ENCODE measurements at places on chromosomes 2 and 18.

DNA sequence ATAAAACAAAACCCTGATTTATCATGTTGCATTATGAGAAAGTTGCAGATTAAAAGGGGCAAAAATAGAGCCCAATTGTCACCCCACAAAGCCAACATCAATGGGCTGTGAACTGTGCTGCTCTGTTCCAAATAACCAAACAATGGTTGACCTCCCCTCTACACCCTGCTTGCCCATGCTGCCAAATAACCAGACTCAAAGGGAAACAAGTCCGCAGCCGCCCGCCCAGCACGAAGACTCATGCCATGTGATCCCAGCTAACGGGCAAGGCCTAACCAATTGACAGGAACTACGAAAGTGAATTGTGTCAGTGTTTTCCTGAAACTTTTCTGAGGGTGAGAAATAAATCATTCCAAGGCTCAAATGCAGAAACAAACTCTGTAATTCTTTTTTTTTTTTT, 97.9 kb upstream of the RIOK3 start:
- DNase-seq, result peak; percentile 20

GRCh38 chr2:237648016-237648381, 20.6 kb downstream of the LRRFIP1 start:
- DNase-seq, result no peak

- no peak for DNase-seq
Measured at GRCh38 chr2:40184551-40184950, 267.3 kb downstream of the SLC8A1 start.

- DNase-seq, result no peak
Measured at GRCh38 chr18:10265560-10266333, 188.7 kb upstream of the APCDD1 start.

DNA sequence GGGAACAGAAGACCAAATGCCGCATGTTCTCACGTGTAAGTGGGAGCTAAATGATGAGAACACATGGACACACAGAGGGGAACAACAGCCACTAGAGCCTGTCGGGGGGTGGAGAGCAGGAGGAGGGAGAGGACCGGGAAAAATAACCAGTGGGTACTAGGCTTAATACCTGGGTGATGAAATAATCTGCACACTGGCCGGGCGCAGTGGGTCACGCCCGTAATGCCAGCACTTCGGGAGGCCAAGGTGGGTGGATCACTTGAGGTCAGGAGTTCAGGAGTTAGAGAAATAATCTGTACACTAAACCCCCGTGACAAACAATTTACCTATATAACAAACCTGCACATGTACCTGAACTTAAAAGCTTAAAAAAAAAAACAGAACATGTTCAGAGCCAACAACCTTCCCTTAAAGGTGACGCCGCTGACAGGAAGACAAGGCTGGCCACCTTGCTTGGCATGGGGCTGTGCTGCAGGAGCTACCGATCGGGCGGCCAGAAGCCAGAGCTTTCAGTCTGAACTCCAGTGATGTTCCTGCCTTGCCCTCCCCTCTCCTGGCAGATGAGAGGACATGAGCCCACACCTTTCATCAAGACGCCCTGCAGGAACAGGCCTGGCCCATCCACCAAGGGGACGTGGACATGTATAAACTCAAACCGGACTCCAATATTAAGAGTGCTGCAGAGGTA, 11.2 kb downstream of the SLC66A2 start:
- DNase-seq, result no peak

DNA sequence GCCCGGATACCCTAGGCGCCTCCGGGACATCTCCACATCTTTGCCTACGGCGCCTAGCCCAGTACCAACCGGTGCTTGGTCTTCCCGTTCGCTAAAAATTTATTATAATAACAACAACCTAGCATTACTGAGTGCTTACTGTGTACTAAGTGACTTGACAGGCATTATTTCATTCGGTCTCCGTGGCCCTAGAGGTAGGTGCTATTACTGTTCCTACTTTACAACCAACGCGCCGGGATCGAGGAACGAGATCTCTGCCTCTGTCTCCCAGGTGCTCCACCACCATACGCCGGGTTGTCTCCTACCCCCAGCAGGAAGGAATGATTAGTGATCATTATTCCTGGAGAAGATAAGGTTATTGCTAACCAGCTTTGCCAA, 657 bp upstream of the BIN1 start:
- DNase-seq, result no peak

GRCh38 chr2:18430996-18431748, 129.3 kb downstream of the RDH14 start:
- no peak for DNase-seq

DNA sequence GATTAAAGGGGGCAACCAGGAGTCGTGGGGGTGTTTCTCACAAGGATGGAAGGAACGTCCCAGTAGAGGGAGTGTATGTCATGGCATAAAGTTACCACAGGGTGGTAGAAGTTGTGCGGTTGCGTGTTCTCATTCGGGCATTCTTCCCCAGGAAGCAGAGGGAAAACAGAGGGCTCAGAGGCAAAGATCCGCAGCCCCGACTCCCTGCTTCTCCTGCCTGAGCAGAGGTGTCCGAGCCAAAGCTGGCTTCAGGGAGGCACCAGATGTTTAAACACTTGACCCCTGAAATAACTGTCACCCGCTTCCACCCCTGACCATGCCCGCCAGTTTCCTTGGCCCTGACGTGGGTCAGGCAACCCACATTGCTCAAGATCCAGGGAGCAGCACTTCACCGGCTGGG, 83.7 kb downstream of the EN1 start:
- DNase-seq, result no peak

GRCh38 chr2:86035883-86036668, 69.6 kb downstream of the POLR1A start:
- peak; percentile 49 for DNase-seq

DNA sequence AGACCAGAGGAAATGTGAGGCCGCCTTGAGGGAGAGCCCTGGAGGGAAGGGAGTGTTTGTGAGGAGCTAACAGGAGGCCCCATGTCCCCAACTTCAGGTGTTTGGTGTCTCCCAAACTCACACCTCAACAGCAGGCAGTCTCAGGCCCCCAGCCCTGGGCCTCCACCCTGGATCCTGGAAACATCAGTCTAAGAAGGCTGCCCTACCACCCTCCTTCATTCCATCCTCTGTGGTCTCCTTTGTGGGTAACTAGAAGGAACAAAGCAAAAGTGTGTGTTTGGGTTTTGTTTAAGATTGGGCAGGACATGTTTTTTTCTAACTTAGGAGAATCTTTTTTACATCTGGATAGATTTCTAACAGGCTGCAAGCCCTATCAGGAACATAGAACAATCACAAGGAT, 404.3 kb downstream of the BCL11A start:
- no peak for DNase-seq

- no peak for DNase-seq
Measured at GRCh38 chr2:157820193-157820592, 55.9 kb downstream of the ACVR1 start.

DNA sequence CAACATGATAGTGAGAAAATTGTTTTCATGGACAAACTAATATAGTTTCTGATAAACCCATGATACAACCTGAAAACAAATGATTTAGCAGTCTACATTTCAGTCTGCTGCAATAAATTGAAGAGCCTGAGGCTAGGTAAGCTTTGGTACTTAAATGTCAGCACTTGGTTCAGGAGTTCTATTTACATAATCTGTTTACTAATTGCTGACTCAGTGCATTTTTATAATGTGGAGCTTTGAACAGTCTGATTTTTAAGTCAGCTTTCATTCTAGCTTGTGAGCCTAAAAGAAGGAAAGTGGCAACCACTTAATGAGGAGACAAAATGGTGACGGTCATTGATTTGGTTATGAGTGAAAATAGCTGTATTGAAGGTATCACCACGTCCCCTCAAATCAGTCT, 488.6 kb downstream of the CPS1 start:
- no peak for DNase-seq

DNA sequence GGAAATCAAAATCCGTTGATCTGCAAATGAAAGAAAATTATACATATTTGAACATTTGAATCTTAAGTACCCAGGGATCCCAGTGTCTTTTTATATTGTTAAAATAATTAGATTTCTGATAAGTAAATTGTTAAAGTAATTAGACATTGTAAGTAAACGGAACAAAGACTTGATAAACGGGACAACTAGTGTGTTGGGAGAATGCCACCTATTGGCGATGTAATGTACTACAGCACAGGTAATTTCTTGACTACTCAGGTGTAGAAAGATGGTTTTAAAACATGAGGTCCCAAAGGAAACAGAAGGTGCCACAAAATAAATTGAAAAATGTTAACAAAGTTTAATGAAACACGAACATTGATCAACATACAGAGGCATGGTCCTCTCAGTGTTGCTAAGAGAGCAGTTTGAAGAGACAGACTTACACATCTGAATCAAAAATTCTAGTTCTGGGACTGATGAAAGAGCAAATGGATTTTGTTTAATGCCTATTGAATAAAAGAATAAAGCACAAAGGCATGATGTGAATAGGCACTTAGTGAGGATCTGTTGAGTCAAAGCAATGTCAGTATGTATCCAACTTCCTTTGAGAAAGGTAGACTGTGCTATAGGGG, 103.4 kb upstream of the RASGRP3 start:
- DNase-seq, result no peak

Measured in C1 segment of cervical spinal cord (tissue), 14 donors.